PC-3 (cell line): ENCODE measurements at places on chromosomes 11 and 22.

DNA sequence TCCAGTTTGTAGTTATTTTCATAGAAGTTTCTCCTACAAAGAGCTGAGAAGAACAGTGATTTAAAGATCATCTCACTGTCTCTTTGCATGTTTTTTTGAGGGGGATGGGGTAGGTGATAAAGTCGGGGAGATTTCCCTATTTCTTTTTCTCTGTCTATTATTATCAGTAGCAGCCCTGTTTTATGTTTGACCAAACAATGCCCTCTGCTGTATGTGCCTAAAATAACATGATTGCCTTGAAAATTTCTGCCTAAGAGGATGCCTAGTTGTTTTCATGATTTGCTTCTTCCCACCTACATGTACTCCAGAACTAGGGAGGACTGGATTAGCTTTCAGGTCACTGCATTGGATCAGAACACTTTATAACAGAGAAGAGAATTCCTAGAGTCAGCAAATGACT lies 1330.2 kb downstream of the LRRC4C start:
- DNase-seq = peak; percentile 39

DNA sequence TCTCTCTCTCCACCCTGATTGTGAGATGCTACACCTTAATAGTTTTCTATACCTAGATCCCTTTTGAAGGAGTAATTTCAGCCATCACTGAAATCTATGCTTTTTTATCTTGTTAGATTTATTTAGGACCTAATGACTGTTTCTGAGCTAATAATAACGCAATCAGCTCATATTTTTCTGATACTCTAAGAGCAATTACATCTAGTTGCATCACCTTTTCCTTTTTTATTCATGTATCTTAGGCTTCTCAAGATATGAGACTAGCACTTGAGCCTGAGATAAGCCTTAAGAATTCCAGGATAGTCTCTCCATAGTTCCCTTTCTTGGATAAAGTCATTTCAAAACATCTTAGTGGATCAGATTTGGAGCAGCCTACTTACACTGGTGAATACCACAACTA lies 25.1 kb upstream of the CAVIN3 start:
- DNase-seq = no peak

GRCh38 chr11:23423104-23423503 lies 562.8 kb upstream of the CCDC179 start:
- no peak for DNase-seq

DNA sequence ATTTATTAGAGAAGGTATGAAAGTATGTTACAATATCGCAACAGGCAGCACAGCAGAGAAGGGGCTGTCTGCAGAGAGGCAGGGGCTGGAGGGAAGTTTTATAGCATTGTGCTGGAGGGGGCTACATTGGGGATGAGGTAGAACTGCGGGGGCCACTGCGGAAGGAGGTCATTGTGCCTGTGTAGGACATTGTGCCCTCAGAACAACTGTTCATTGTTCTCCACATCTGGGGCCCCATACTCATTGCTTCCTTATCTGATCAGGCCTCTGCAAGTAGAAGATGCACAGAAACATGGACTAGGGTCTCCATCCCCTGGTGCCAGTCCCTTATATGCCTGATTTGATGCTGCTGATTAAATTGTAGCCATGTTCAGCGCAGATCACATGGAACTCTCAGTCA lies 12.1 kb downstream of the NADSYN1 start:
- no peak for DNase-seq
